Umbilical cord (tissue), 2 donors: ENCODE measurements at places on chromosomes 7 and 10. TPM values are rescaled to one million over a fixed set of nuclear protein-coding genes. Genes with fewer than 3 reads are reported as not detected.

The KCNIP2 gene
- total RNA-seq = not detected

The NEUROG3 gene
- 0.48 TPM for total RNA-seq

The EPO gene
- not detected for total RNA-seq

The ARHGAP22 gene
- total RNA-seq = 10.4 TPM

The DNAJC12 gene
- total RNA-seq = 6.7 TPM

The SGMS1 gene
- 111 TPM for total RNA-seq

The UROS gene
- total RNA-seq = 72.7 TPM

The GTF2IRD1 gene
- total RNA-seq = 8.9 TPM

The PDK4 gene
- 17.6 TPM for total RNA-seq

The PSD gene
- 11.6 TPM for total RNA-seq

The PRPS1L1 gene
- 3.9 TPM for total RNA-seq

The VWC2 gene
- 2.9 TPM for total RNA-seq

The FRMPD2 gene
- 18.8 TPM for total RNA-seq

The CALML5 gene
- total RNA-seq = not detected

The SMKR1 gene
- total RNA-seq = not detected

The RTKN2 gene
- 5.1 TPM for total RNA-seq

The HOXA1 gene
- total RNA-seq = 1.9 TPM

The GBF1 gene
- total RNA-seq = 17.1 TPM

The OR2A12 gene
- 6.5 TPM for total RNA-seq

The ANKRD30A gene
- 0.72 TPM for total RNA-seq

The TRPV5 gene
- total RNA-seq = 2.9 TPM

The LRWD1 gene
- 14.0 TPM for total RNA-seq

The ASB10 gene
- total RNA-seq = not detected

The TBC1D12 gene
- total RNA-seq = 44.5 TPM

The C7orf57 gene
- 1.2 TPM for total RNA-seq

The CRYGN gene
- not detected for total RNA-seq

The INA gene
- total RNA-seq = 1.4 TPM

The CPED1 gene
- 64.8 TPM for total RNA-seq

The CRCP gene
- total RNA-seq = 59.5 TPM

The CHCHD2 gene
- total RNA-seq = 219 TPM

The PGAM2 gene
- not detected for total RNA-seq

The CALML3 gene
- total RNA-seq = not detected

The PLPP4 gene
- 1.9 TPM for total RNA-seq

The UNCX gene
- not detected for total RNA-seq

The VSTM2A gene
- total RNA-seq = 10.8 TPM

The SPDYE6 gene
- not detected for total RNA-seq

The UCN3 gene
- total RNA-seq = not detected

The PTER gene
- 14.4 TPM for total RNA-seq

The EN2 gene
- total RNA-seq = 2.6 TPM

The JAKMIP3 gene
- 0.72 TPM for total RNA-seq

The WASHC2A gene
- total RNA-seq = 21.2 TPM

The CUBN gene
- total RNA-seq = 1.4 TPM

The DENND2A gene
- 6.3 TPM for total RNA-seq

The CYP17A1 gene
- 1.2 TPM for total RNA-seq

The ECHDC3 gene
- 0.48 TPM for total RNA-seq

The IQUB gene
- 2.6 TPM for total RNA-seq

The CTNNA3 gene
- total RNA-seq = 32.7 TPM

The DLG5 gene
- 21.4 TPM for total RNA-seq

The DKK1 gene
- total RNA-seq = 26.5 TPM

The SH2D4B gene
- 1.9 TPM for total RNA-seq

The HABP2 gene
- 0.24 TPM for total RNA-seq

The PRTFDC1 gene
- total RNA-seq = 15.9 TPM

The KCNH2 gene
- total RNA-seq = 25.3 TPM

The NKX2-3 gene
- not detected for total RNA-seq

The ZPBP gene
- total RNA-seq = not detected
